ENCODE measurements at places on chromosomes 13 and 19. TPM values are rescaled to one million over a fixed set of nuclear protein-coding genes. Genes with fewer than 3 reads are reported as not detected.

CPB2 gene
- total RNA-seq: not detected

IL4I1 gene
- total RNA-seq: 30.8 TPM

FCER2 gene
- total RNA-seq: 1.8 TPM

RNF17 gene
- total RNA-seq: not detected

SMAD9 gene
- not detected for total RNA-seq

RUBCNL gene
- 0.15 TPM for total RNA-seq

TMIGD2 gene
- 7.7 TPM for total RNA-seq

FFAR3 gene
- 0.42 TPM for total RNA-seq

GPR180 gene
- 8.7 TPM for total RNA-seq

CLDN10 gene
- not detected for total RNA-seq

LINGO3 gene
- 0.15 TPM for total RNA-seq

PCDH20 gene
- not detected for total RNA-seq

MEIOSIN gene
- total RNA-seq: 0.11 TPM

ZNF607 gene
- total RNA-seq: 9.1 TPM

CCDC194 gene
- total RNA-seq: 1.4 TPM

ZNF221 gene
- total RNA-seq: 1.3 TPM

PRR20D gene
- total RNA-seq: not detected

KCNJ14 gene
- total RNA-seq: 1.6 TPM

GFY gene
- total RNA-seq: not detected

C13orf42 gene
- total RNA-seq: not detected

CD70 gene
- 41.2 TPM for total RNA-seq

MBD3 gene
- 127 TPM for total RNA-seq

RETN gene
- total RNA-seq: not detected

MED4 gene
- 55.4 TPM for total RNA-seq

SYCN gene
- total RNA-seq: not detected

CA11 gene
- total RNA-seq: 11.3 TPM

METTL21C gene
- not detected for total RNA-seq

SLC17A7 gene
- total RNA-seq: not detected

MIER2 gene
- 21.2 TPM for total RNA-seq

MZF1 gene
- total RNA-seq: 14.0 TPM

CBLC gene
- not detected for total RNA-seq

KLK12 gene
- not detected for total RNA-seq

UHRF1 gene
- 228 TPM for total RNA-seq

TEX101 gene
- total RNA-seq: not detected

DPF1 gene
- 0.65 TPM for total RNA-seq

ADAMTSL5 gene
- total RNA-seq: 1.6 TPM

FPR2 gene
- total RNA-seq: not detected

MEF2B gene
- total RNA-seq: 0.80 TPM

LILRB5 gene
- total RNA-seq: not detected

All from activated CD8-positive, alpha-beta memory T cell treated with anti-CD3 and anti-CD28 coated beads for 36 hours (primary cell).